ENCODE measurements at places on chromosomes 16 and 17. TPM values are rescaled to one million over a fixed set of nuclear protein-coding genes. Genes with fewer than 3 reads are reported as not detected.

Gene NOS2
- total RNA-seq, result not detected

Gene KRTAP4-4
- total RNA-seq, result not detected

Gene HAP1
- total RNA-seq, result 0.28 TPM

Gene GPR139
- total RNA-seq, result not detected

Gene CA7
- not detected for total RNA-seq

Gene C16orf89
- not detected for total RNA-seq

Gene TMEM92
- not detected for total RNA-seq

Gene GPRC5C
- total RNA-seq, result 0.09 TPM

Gene ARL5C
- total RNA-seq, result not detected

Gene SDR42E1
- total RNA-seq, result 0.66 TPM

Gene CX3CL1
- total RNA-seq, result 5.8 TPM

Gene KRTAP9-4
- not detected for total RNA-seq

Gene BAIAP2
- total RNA-seq, result 6.0 TPM

Gene MRC2
- total RNA-seq, result 44.9 TPM

Gene RNF112
- not detected for total RNA-seq

Gene BCKDK
- 15.0 TPM for total RNA-seq

Gene TAT
- not detected for total RNA-seq

Gene TBC1D3G
- not detected for total RNA-seq

Gene PRR29
- 0.28 TPM for total RNA-seq

Gene RASD1
- total RNA-seq, result 6.1 TPM

Gene DPEP3
- total RNA-seq, result not detected

Gene CCL8
- not detected for total RNA-seq

Gene OSGIN1
- total RNA-seq, result 1.1 TPM

Gene ZNF771
- 7.9 TPM for total RNA-seq

Gene CNGB1
- total RNA-seq, result not detected

Gene KCNJ16
- total RNA-seq, result under 0.01 TPM

Gene KRTAP9-8
- not detected for total RNA-seq

Gene ABCA6
- total RNA-seq, result 11.1 TPM

Gene ARL17B
- total RNA-seq, result 2.1 TPM

Gene ITGAL
- not detected for total RNA-seq

Gene KCNH4
- under 0.01 TPM for total RNA-seq

Gene PLSCR3
- total RNA-seq, result 16.8 TPM

Gene ZFHX3
- 7.0 TPM for total RNA-seq

Gene MLKL
- total RNA-seq, result 32.3 TPM

Gene XAF1
- total RNA-seq, result 16.7 TPM

Gene CD300LB
- total RNA-seq, result not detected

Gene NGFR
- under 0.01 TPM for total RNA-seq

Gene PLXDC1
- total RNA-seq, result not detected

Gene HOXB7
- total RNA-seq, result 2.2 TPM
